Fibroblast of pulmonary artery (primary cell): ENCODE measurements at places on chromosomes 2 and 18.

DNA sequence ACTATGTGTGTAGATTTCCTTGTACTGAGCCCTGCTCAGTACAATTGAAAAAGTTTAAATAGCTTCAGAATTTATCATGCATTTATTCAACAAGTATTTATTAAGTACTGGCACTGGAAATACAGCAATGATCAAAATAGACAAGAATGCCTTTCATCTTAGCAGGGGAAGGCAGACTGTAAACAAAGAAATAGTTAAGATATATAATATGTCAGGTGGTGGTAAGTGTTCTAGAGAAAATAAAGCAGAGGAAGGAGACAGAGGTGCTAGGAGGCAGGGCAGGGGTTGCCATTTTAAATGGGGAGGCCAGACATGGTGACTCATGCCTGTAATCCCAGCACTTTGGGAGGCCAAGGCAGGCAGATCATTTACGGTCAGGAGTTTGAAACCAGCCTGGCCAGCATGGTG is 13.6 kb upstream of the LIPG start:
- peak; percentile 53 for DNase-seq

GRCh38 chr2:241443486-241444223 is 64.7 kb downstream of the STK25 start:
- DNase-seq = peak; percentile 16

GRCh38 chr18:35458677-35459441 is 38.9 kb downstream of the INO80C start:
- DNase-seq = peak; percentile 74

DNA sequence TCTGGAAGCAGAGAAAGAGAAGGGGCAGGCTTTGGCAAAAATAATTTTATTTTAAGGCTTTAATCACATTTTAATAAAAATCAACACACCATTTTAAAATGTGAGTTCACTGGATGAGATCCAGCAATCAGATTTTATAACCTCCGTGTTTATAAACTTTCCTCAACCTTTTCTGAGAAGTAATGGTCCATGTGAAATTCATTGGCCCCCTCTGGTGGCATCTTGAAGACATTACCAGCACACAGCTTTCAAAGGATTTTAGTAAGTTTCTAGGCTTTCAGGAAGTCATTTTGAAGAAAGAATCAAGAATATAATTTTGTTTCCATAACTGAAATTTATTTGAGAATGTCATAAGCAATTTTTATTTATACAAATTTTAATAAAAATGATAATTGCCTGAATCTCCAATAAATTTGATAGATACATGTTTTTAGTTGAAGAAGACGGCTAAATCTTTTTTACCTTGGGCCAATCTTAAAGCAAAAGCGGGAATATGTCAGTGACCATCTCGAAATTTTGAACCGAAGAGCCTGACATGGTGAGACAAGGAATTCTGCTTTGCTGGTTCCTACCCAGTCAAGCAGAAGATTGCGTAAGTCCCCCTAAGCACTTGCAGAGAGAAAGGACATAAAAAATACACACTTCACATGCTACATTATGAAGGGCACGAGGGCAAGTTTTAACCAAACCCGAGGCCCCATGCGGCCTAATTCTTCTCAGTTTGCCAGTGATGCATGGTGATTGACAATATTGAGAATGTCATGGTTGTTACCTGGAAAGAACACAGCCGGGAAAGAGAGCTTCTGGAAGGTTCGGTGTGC is 128.4 kb upstream of the CBLN2 start:
- DNase-seq = peak; percentile 38

DNA sequence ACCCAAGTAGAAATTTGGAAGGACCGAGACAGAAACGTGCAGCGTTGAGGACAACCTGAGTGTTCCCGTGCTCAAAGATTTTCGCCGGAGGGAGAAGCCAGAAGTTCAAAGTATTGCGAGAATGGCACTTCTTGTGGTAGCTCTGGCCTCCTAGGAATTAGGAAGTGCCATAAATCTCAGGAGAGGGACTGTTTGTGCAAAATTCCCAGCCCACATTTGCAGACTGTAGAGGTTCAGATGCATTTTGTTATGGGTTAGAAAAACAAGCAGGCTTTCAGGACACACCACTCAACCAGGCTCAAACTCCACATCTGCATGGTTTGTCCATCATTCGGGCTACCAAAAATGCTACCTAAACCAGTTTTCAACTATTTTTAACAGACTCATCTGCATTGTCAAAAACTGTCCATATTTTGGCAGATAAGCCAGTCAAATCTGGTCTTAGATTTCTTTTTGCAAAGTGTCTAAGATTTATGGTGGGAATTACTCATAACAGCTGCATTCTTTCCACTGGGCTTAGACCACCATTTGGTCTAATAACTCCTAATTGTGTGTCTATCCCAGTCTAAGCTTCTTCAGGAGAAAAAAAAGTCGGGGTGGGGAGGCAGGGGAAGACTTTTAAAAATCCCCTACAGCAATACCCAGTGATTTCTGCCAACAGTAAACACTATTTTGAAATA is 422.9 kb downstream of the ARHGAP15 start:
- DNase-seq = no peak

DNA sequence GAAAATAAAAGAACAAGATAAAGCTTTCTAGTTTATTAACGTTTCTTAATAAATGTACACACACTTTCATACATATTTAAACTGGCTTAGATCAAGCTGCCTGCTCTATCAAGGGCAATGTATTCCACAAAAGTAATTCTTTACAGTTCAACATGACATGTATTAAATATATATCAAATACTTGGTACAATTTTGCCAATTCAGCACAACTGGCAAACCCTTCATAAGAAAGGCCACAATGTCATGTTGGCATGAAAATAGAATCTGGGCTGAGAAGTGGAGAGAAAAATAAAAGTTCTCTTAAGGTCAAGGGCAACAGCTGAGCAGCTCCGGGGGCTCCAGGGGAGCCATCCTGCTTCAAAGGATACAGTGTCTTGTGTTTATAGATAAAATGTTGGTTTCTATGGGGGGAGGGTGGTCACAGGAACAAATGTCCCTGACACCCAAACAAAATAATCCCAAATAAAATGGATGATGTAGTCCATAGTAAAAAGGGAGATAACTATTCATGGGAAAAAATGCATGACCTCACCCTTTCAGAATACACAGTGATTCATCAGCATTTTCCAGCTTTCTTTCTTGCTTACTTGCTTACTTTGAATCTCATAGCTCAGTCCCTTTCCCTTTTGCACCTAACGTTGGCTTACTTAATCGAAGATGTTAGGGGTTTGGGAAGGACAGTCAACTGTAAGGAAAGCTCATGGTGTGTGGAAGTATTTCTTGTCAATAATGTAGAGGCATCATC is 494.9 kb downstream of the NYAP2 start:
- peak; percentile 76 for DNase-seq

DNA sequence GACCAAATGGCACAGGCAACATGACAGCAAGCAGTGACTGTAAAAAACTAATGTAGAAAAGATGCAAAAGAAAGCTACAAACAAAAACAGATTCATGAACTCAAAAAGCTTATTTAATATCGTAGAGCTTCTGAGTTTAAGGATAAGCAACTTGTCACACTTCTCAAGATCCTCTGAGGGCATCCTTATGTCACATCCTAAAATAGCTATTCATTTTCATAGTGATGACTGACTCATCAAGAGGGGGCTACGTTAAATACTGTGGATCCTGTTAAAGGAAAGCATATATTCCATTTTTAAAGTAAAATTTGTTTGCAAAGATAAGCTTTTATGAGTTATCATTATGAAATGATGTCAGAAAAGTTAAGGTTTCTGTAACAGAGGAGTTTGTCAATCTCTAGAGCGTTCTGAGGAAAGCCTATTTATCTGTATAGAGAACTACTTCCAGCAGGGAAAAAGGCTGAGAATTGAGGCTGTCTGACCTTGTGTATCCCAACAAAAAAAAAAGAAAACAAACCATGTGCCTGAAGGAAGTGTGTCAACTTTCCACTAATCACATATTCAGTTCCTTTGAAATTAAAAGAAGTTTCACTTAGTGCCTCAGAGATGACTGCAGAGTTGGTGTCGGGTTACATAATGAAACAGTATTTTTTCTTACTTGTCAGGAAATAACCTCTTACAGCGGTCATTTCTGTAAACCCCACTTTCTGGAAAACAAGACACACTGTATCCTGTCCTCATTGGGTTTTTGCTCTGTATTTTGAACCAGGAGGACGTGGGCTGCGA is 115.5 kb downstream of the ESCO1 start:
- DNase-seq = peak; percentile 23

- DNase-seq = peak; percentile 28
Measured at GRCh38 chr2:29011418-29012060, 30.4 kb downstream of the TOGARAM2 start.

- peak; percentile 39 for DNase-seq
Measured at GRCh38 chr2:144390424-144391020, 129.4 kb downstream of the ZEB2 start.

GRCh38 chr2:232466221-232466620 is 10.3 kb downstream of the ALPI start:
- no peak for DNase-seq

GRCh38 chr2:228180181-228181097 is 1.0 kb downstream of the SPHKAP start:
- DNase-seq = no peak

DNA sequence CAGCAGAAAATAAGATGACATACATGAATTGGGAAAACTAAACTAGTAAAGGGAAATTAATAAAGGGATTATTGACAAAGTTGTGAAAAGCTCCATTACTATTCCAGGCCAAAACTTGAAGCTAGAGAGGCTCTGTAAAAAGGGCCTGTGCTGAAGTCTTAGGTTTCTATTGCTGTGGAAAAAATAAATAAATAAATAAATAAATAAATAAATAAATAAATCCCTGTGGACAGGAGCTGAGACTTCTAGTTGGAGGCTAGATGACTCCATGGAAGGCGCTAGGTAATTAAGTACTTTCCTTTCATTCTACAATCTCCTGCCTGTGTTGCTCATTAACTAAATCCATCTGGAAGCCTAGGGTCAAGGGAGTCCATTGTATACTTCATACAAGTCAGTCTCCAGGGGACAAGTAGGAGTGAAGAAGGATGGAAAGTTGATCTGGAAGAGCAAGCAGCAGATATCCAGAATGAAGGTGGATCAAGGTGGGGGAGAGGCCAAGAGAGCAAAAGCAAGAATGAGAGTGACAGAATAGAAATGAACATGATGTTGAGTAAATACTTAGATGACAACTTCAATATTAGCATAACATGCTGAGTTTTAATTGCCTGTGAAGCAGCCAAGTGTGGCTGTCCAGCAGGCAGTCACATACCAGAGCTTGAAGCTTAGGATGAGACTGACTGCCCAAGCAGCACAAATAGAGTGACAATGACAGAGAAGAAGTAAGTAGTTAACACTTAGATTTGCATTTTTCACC is 26.2 kb upstream of the CCNT2 start:
- DNase-seq = no peak

DNA sequence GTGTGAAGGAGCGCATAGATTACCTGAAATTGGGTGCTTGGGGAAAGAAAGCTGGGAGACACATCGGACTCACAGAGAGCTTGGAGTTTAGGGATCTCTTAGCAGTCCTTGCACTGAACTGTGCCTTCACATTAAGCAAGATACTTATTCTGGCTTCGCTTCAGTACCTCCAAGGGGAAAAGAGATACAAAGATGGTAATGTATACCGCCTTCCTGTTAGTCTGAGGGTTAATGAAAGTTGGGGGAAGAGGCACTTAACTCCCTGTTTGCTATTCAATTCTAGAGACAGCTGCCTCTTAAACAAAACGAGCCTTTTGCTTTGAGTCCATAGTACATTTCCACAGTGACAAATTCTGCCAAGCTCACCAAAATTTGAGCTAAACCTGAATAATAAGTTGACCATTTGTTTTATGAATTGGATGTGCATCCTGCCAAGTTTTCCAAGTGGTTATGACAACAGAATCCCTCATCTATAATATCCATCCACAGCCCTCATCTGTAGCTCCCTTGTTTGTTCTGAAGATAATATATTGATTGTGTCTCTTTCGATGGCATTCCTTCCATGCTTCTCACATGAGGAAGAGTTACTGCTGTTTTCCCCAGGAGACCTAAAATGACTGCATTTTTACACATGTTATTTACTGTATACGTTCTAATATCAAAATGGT is 287.1 kb upstream of the ATP5MC3 start:
- DNase-seq = no peak

- DNase-seq = no peak
Measured at GRCh38 chr2:191629001-191629453, 48.9 kb upstream of the NABP1 start.

GRCh38 chr2:127047716-127048617 is 59.0 kb downstream of the BIN1 start:
- no peak for DNase-seq

DNA sequence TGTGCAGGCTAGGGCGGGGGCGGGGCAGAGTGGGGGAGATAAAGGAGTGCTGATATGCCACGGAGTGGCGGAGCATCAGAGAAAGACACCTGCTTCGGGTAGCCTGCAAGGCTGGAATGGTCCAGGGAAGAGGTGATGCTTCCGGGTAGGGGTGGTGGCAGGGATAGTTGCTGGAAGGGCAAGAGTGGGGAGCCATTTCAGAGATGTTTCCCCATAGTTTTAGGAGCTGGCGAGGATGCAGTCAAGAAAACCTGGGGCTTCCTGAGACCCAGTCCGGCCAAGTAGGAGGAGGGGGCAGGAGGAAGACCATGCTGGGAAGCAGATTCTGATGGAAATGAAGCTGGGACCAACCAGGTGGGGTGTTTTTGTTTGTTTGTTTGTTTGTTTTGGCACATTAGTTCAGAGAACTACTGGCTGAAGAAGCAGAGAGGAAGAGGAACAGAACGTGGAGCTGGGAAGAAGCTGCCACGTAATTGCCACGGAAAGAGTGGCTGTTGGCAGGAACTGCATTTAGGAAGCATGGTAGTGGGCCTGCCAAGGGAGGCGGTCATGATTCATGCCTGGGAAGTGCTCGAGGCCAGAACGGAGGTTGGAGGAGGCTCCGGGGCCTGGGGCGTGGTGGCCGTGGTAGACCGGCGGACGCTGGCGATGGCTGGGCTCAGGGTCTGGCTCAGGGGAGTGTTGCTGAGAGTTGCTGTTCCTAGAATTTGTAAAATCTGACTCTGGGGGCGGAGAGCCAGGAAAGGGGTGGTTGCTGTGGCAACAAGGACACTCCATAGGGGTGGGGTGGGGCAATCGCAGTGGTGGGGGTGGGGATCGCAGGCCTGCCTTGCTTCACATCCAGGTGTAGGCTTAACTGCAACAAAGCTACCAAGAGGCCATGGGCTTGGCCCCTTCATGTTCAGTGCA is 8.6 kb upstream of the INPP5D start:
- peak; percentile 92 for DNase-seq

- DNase-seq = no peak
Measured at GRCh38 chr2:199833525-199833924, 17.5 kb downstream of the FTCDNL1 start.

DNA sequence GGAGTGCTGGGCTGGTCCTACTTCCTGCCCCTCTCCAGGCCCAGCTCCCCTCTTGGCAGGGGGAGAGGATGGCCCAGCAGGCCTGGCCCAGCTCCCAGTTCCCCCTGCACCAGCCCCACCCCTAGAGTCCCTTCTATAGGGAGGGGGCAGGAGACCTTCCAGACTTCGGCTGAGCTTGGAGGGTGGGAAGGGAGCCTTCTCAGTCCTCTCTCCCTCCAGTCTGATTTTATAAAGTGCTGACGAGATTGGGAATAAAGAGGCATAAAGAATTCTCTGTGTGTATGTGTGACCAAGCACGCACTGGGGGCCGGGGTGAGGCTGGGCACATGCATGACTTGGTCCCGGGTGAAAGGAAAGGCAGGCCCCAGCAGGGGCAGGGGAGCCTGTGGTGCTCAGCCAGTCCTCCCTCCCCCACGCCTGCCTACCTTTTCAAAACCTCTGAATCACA is 5.1 kb downstream of the CHPF start:
- DNase-seq = no peak
